ENCODE measurements at places on chromosomes 12 and 14.
A peak's percentile ranks its signal among the peaks of the same experiment; 100 is the strongest.

- peak; percentile 94 for DNase-seq
Observed at GRCh38 chr12:121240484-121241101, 30.7 kb downstream of the P2RX4 start.

DNA sequence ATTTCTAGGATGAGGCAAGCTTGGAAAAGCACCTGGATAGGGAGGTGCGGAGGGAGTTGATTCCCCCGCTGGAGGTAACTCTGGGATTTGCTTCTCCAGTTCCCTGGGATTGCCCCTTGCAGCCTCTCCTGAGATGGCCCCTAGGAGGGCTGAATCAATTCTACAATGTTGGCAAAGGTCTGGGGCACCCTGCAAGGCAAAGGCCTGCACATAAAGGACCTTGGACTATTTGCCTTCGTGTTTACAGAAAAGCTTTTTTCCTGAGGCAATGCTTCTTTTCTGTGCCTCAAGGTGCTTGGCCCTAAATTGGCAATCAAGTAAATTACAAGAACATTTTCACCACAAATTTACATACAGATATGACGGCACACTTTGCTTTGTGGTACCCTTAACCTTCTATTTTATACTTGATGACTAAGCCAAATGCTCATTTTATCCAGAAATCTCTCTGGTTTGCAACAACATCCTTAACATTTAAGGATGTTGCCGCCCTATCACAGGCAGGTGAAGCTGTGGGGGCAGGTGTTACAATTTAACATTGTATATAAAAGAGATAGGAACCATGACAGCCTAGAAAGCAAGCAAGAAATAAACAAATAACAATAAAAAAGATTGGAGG is 40.3 kb downstream of the TIMELESS start:
- DNase-seq = no peak

DNA sequence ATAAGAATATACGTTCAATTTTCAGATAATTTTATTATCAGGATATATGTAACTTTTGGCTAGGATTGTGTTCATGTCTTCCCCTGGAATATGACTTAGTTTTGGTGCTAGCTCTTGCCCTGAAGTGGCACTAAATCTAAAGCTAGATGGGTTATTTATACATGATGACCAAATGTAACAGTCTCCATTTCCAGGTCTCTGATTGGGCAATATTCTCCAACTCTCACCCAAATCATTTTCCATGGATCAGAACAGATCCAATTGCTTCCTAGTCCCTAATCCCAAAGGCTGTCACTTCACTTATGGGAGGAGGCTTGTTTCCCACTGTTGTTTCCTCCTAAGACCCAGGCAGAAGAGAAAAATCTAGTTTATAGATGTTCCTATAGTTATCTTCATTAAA is 274.6 kb upstream of the SLC16A7 start:
- no peak for DNase-seq

GRCh38 chr12:72028966-72029365 is 90.3 kb downstream of the TPH2 start:
- DNase-seq = no peak

- DNase-seq = no peak
Observed at GRCh38 chr12:80356097-80356496, 87.9 kb upstream of the PTPRQ start.

Measured in lower leg skin (tissue), 4 donors.